ELF-1 (cell line): ENCODE measurements at places on chromosomes 1 and 21.

DNA sequence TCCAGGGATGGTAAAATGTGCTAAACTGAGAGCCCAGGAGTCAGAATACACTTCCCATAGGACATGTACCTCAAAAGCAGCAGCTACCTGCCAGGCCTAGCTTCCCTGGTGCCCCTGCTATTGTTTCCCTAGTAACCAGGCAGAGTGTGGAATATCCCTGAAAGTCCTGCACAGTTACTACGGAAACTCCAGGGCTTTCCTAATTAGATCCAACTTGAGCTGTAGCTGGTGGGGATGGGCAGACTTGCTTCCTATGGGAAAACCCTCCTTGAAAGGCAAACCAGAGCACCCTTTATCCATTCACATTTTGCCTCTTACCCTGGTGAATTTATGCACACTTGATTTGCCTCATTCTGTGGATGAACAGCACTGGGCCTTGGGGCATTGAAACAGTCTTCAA is 559.9 kb upstream of the PBX1 start:
- no peak for DNase-seq

DNA sequence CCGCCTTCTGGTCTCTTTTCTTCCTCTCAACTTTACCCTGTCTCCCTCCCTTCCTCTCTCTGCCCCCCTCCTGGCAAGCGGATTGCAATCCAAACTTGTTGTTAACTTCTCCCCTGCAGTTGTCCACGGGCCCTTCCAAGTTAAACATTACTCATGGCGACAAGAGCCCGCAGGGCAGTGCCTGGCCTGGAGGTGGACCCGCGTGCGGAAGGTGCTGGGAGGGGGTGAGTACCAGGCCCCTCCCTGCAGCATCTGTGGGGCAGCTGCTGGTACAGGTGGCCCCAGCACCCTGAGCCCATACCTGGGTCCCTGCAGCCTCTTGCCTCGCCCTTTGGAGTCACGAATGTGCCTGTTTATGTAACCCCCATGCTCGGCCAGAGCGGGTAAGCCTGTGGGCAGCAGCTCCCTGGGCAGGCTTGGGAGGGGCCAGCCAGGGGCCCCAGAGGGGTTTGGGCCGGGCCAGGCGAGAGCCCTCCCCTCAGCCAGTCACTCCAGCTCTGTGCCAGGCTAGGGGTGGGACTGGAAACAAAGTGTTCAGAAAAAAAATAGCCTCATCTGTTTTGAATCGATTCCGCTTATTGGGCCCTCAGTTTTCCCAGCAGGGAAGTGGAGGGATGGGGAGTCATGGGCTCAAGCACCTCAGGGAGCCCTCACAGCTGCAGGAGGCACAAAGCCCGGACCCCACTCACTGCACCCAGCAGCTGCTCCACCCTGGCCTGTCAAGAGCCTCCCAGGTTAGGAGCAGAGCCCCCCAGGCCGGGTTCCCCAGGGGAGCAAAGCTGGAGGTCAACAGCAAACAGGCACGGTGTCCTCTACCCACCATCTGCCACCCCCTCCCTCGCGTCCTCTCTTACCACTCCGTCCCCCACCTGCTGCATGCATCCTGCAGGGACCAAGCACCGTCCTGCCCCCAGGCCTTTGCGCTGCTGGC is 14.0 kb upstream of the FAAP20 start:
- peak; percentile 14 for DNase-seq

DNA sequence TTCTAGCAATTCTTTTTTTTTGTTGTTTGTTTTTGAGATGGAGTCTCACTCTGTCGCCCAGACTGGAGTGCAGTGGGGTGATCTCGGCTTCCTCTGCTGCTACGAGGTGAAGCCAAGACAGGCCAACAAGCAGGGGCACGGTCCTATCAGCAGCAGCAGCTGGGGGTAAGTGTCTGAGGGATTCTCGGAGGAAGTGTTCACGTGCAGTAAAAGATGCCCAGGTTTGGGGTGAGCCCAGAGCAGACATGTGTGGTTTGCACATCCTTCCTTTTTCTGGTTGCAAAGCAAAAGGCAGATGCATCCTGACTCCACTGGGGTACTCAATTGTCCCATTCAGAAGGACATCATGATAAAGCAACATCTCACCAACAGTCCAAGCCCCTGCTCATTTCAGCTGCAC is 27.7 kb downstream of the PIGP start:
- no peak for DNase-seq

DNA sequence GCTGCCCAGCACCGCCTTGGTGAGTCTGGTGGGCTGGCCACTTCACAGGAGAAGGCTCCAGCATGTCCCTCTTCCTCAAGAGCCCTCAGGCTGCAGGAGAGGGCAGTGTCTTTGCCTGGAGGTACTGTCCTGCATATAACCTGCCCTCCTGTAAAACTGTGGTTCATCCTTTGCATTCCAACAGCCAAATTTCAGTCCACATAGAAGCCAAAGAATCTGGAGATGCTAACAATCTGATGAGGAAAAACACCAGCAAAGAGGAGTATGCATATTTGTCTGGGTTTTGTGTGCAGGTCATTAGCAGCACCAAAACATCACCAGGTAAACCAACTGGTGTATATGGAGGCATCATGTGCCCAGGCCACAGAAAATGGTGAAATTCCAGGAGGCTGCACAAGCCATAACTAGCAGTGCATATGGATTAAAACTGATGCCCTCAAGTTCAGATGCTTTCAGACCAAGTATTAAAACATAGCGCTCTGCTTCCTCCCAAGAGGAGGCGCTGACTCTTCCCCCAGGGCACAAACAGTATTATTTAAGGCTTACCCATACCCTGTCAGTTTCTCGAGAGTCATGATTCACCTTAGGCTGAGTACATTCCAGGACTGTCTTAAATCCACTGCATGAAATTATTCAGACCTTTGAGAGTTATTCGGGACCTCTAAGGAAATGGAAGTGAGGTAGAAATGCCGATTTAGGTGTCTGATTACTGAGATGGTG is 150.5 kb upstream of the COA6 start:
- no peak for DNase-seq

GRCh38 chr1:180234369-180235076 is 4.5 kb downstream of the LHX4 start:
- peak; percentile 73 for DNase-seq

- DNase-seq = no peak
These were observed 1.0 kb downstream of the LEPR start for GRCh38 chr1:65421351-65422025.

GRCh38 chr1:184366997-184367396 is 19.8 kb upstream of the C1orf21 start:
- DNase-seq = no peak

GRCh38 chr1:225871359-225872074 is 10.7 kb downstream of the TMEM63A start:
- DNase-seq = no peak
